ENCODE measurements at places on chromosomes 5 and 9.
A peak's percentile ranks its signal among the peaks of the same experiment; 100 is the strongest.

- DNase-seq: no peak
Observed at GRCh38 chr9:86315078-86315477, 32.7 kb upstream of the ISCA1 start.

- DNase-seq: no peak
Observed at GRCh38 chr5:104184264-104184663, 621.7 kb upstream of the NUDT12 start.

DNA sequence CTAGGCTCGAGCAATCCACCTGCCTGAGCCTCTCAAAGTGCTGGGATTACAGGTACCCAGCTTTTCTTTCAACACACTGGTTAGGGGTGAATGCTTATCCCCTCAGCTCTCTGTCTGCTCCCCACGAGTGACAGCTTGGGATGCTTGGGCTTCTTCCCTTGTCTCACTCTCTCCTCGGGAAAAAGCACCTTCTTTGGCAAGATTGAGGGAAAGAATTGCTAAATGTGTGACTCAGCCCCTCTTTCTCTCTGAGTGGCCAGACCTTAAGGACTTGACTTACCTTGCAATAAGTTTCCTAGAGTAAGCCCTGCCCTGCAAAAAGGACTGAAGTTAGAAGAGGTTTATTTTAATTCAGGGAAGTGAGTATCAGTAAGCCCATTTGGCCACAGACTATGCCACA lies 68.1 kb upstream of the ERBIN start:
- DNase-seq: peak; percentile 64

GRCh38 chr9:133780404-133780945 lies 42.3 kb upstream of the SARDH start:
- DNase-seq: no peak

- DNase-seq: no peak
Observed at GRCh38 chr5:33631786-33632185, 191.0 kb downstream of the TARS1 start.

- no peak for DNase-seq
Observed at GRCh38 chr9:107784235-107784958, 294.8 kb upstream of the KLF4 start.

- DNase-seq: peak; percentile 42
Observed at GRCh38 chr9:90044263-90044662, 439.5 kb downstream of the GADD45G start.

DNA sequence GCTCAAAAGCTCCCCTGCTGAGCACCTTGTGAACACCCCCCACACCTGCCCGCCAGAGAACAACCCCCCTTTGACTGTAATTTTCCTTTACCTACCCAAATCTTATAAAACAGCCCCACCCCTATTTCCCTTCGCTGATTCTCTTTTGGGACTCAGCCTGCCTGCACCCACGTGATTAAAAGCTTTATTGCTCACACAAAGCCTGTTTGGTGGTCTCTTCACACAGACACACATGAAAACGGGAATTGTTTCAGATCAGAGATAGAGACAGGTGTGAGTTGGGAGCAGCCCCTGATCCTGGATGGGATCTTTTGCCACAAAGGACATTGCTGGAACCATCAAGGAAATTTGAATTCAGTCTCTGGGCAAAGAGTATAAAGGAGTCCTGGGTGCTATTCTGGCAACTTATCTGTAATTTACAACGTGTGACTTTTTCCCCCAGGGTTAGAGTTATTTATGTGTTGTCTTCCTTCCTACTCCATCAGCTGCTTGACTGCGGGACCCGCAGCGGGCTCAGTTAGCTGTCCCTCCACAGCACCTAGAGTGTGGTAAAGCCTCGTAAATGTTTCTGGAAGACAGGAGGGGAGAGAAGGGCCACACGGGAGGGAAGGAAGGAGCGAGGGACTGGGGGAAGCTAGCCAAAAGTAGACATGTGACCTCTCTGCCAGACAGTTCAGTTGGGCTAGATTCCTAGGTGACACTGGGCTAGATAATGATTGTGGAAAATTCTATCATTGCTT lies 437.0 kb downstream of the ZNF608 start:
- no peak for DNase-seq

- no peak for DNase-seq
Observed at GRCh38 chr9:20760246-20760891, 76.3 kb downstream of the FOCAD start.

GRCh38 chr9:105441616-105442160 lies 6.1 kb upstream of the FSD1L start:
- DNase-seq: no peak

DNA sequence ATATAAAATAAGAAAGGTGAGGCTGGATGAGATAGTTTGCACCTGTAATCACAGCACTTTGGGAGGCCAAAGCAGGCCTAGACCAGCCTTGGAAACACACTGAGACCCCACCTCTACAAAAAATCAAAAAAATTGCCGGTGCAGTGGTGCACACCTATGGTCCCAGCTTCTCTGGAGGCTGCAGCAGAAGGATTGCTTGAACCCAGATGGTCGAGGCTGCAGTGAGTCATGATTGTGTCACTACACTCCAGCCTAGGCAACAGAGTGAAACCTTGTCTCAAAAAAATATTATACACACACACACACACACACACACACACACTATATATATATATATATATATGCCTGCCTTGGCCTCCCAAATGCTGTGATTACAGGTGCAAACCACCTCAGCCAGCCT lies 1.3 kb downstream of the SLC35D2 start:
- no peak for DNase-seq

DNA sequence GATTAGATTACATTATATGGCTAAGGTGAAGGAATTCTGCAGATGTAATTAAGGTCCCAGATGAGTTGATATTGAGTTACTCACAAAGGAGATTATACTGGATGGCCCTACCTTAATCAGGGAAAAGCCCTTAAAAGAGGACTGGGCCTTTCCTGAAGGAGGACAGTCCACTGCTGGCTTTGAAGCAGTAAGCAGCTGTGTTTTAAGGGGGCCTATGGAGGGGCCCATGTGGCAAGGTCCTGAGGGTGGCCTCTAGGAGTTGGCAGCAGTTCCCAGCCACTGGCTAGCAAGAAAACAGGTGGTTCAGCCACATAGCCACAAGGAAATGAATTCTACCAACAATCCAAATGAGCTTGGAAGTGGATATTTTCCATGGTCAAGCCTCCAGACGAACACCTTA lies 36.4 kb upstream of the GDNF start:
- DNase-seq: no peak

GRCh38 chr5:30385754-30386153 lies 807.7 kb upstream of the CDH6 start:
- no peak for DNase-seq

DNA sequence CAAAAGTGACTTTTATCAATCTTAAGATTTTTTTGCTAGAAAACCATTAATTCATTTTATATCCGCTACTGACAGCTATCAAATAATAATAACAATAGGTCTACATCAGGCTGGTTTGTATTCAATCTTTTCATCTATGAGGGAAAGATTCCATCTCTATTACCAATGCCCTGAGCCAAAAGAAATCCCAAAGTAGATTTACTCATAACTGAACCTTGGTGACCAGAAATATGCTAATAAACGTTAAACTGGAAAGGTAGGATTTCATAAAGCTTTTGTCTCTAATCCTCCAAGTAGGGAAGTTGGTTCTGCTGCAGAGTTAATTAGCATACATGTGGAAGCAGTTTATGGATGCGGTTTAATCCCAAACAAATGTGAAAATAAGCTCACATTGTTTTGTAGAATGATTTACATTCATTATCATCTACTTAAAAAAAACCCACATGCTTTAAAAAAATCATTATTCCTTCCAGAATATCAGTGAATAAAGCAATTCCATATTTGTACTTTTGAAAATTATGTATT lies 715.5 kb downstream of the CETN3 start:
- no peak for DNase-seq

GRCh38 chr5:44389090-44389822 lies at the start of gene FGF10:
FGF10 (minus strand) TSS chr5:44389420; CDS start chr5:44388682, 738 bp downstream.
- no peak for DNase-seq
